Vagina (tissue), 2 donors: ENCODE measurements at places on chromosomes 3 and 15.

- no peak for DNase-seq
Observed at GRCh38 chr3:73786321-73786807, 161.6 kb upstream of the PDZRN3 start.

- no peak for DNase-seq
Observed at GRCh38 chr3:70488131-70488530, 175.7 kb upstream of the MDFIC2 start.

DNA sequence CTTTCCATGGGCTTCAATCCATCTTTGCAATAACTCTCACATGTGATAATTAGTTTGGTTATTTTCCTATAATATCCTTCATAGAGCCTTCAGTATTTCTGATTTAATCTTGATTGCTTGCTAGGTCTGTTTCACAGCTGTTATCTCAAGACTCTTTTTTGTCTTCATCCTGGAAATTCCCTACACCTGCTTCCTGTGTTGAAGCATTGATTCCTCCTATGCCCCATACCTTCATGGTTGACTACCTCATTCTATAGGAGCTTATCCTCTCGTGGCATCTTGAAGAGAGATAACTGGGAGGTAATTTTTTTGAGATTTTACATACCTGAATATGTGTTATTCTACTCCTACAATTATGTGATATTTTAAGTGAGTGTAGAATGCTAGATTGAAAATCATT is 26.7 kb downstream of the PIK3CA start:
- no peak for DNase-seq

GRCh38 chr3:183506674-183507320 is 48.7 kb downstream of the KLHL6 start:
- DNase-seq = no peak
